ENCODE measurements at places on chromosomes 2 and 18. TPM values are rescaled to one million over a fixed set of nuclear protein-coding genes. Genes with fewer than 3 reads are reported as not detected.

DNA sequence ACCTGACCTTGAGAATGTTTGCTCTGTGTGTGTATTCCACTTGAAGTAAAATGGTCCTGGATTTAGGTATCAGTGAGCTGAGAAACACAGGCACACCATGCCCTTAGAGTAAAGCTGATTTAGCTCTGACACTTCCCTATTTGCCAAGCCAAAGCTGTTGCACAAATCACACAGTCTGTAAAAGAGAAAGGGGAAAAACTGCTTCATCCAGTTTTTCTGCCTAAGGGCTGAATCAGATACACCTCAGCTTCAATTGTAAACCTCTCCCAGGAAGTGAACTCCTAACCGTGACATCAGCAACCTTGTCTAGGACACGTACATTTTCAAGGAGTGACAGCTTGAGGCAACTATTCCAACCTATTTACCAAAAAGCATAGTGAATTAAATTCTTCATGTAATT is 150.4 kb downstream of the NR4A2 start:
- peaks cover 8% of the 10 kb centered on the region for H3K27me3 ChIP-seq
- no peak for DNase-seq
- H3K4me1 ChIP-seq = no peaks in the 10 kb centered on the region

DNA sequence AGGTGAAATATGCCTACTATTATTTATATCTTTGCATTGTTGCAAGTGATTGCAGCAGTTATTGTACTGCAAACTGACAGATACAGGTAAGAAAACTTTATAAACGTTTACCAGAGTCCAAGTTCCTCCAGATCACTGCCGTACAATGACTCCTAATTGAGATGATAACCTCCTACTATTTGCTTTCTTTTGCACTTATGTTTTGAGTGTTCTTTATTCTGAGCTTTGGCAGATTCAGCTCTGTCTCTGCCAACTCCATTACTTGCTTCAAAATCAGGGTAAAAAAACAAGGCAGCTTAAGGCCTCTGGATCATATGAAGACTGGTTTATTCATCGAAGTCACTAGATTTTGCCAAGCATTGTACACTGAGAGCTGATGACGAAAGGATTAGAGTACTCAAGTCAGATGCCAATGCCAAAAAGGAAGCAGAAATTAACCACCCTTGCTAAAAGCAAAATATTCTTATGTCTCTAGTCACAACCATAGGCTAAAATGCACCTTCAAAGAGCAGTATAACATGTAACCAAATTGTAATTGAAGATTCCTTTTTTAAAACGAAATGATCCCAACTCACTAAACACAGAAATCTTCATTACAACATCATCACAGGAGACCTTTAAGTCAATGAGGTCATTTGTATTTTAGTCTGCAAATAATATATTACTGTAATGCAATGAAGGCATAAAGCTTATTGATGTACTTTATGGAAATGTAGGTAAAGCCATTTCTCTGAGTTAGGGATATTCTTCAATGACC is 10.5 kb upstream of the IKZF2 start:
- no peak overlapping the region for H3K4me3 ChIP-seq
- DNase-seq = no peak
- no peak overlapping the region for H3K27ac ChIP-seq
- H3K36me3 ChIP-seq = no peaks in the 10 kb centered on the region
- H3K27me3 ChIP-seq = no peaks in the 10 kb centered on the region

DNA sequence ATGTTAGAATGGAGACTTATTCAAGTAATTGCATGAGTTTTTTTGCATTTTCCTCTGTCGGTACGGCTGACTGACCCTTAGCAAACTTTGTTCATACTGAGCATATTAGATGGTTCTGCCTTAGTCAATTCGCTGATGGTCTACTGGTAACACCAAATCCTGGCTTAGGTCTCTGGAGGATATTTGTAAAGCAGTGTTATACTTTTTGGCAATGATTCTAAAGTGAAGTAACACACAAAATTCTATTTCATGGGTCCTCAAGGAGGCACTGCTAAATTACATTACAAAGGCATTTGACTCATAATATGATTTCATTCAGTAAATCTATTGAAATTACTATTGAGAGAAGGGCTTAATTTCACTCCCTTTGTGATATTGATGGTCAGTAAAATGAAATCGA is 246.8 kb upstream of the RASGRP3 start:
- peaks cover 21% of the 10 kb centered on the region for H3K27me3 ChIP-seq
- H3K4me3 ChIP-seq = no peak overlapping the region
- H3K36me3 ChIP-seq = peaks cover 4% of the 10 kb centered on the region
- DNase-seq = no peak

Gene GPR35
- 48.2 TPM for total RNA-seq

GRCh38 chr2:236354973-236355595 is 90.9 kb upstream of the ASB18 start:
- no peak for DNase-seq
- H3K4me3 ChIP-seq = no peak overlapping the region
- peaks cover 10% of the 10 kb centered on the region for H3K4me1 ChIP-seq
- no peak overlapping the region for H3K27ac ChIP-seq
- peaks cover 6% of the 10 kb centered on the region for H3K27me3 ChIP-seq

GRCh38 chr2:240459401-240460252 is 24.2 kb downstream of the GPC1 start:
- no peak for DNase-seq
- H3K4me1 ChIP-seq = peaks cover 4% of the 10 kb centered on the region
- no peak overlapping the region for H3K27ac ChIP-seq
- peaks cover 5% of the 10 kb centered on the region for H3K27me3 ChIP-seq

DNA sequence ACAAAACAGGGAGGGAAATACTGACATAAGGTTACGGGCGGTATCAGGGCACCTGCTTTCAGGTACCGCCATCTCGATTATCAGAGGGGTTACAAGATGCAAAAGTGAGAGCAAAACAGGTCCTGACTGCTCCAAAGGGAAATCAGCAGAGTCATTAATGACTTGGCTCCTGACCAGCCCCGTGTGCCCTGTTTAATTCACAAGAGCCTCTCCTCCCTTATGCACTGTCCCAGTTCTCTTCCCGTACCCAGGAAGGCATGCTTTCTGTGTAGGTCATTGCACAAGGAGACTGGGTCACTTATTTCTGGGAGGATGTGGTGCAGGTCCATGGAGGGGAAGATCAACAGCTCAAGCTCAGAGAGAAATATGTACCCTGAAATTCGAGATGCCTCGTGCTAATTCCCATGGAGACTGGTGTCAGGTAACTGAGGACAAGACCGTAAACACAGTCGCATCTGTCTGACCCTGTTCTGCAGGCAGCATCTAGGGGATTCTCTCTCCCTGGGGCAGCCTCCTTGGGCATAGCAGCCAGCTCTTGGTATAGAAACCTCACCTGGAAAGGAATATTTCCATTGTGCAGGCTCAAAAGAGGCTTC is 79.9 kb downstream of the HNRNPLL start:
- H3K27me3 ChIP-seq = peaks cover 23% of the 10 kb centered on the region
- no peak for DNase-seq
- no peaks in the 10 kb centered on the region for H3K36me3 ChIP-seq
- H3K4me3 ChIP-seq = no peak overlapping the region
- H3K4me1 ChIP-seq = peaks cover 9% of the 10 kb centered on the region

DNA sequence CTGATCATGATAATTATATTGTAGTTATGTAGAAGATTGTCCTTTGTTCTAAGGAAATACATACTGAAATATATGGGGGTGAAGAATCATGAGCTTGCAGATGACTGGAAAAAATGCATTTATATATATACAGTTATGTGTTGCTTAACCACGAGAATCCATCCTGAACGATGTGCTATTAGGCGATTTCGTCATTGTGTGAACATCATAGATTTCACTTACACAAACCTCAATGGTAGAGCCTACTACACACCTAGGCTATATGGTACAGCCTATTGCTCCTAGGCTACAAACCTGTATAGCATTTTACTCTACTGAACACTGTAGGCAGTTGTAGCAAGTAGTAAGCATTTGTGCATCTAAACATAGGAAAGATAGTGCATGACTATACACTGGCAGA is 2.6 kb upstream of the ACAA2 start:
- peaks cover 73% of the 10 kb centered on the region for H3K4me1 ChIP-seq
- no peaks in the 10 kb centered on the region for H3K27me3 ChIP-seq
- peak overlapping the region; percentile 55 for H3K27ac ChIP-seq
- DNase-seq = no peak

Gene NAPG
- 36.5 TPM for total RNA-seq

GRCh38 chr2:62550461-62550860 is 44.5 kb upstream of the TMEM17 start:
- no peaks in the 10 kb centered on the region for H3K4me1 ChIP-seq
- H3K36me3 ChIP-seq = no peaks in the 10 kb centered on the region
- H3K27me3 ChIP-seq = peaks cover 23% of the 10 kb centered on the region
- H3K4me3 ChIP-seq = no peak overlapping the region

Gene CSRNP3
- total RNA-seq = not detected

- no peaks in the 10 kb centered on the region for H3K4me1 ChIP-seq
- no peak overlapping the region for H3K4me3 ChIP-seq
- no peaks in the 10 kb centered on the region for H3K27me3 ChIP-seq
- H3K27ac ChIP-seq = no peak overlapping the region
Observed at GRCh38 chr2:124318913-124319312, 293.8 kb downstream of the CNTNAP5 start.

Gene TTLL4
- 30.9 TPM for total RNA-seq

- no peak overlapping the region for H3K27ac ChIP-seq
- no peaks in the 10 kb centered on the region for H3K27me3 ChIP-seq
- peak; percentile 0 for DNase-seq
- peaks cover 18% of the 10 kb centered on the region for H3K4me1 ChIP-seq
- H3K4me3 ChIP-seq = no peak overlapping the region
- H3K36me3 ChIP-seq = no peaks in the 10 kb centered on the region
Observed at GRCh38 chr18:48825101-48825745, 125.5 kb downstream of the SMAD7 start.

DNA sequence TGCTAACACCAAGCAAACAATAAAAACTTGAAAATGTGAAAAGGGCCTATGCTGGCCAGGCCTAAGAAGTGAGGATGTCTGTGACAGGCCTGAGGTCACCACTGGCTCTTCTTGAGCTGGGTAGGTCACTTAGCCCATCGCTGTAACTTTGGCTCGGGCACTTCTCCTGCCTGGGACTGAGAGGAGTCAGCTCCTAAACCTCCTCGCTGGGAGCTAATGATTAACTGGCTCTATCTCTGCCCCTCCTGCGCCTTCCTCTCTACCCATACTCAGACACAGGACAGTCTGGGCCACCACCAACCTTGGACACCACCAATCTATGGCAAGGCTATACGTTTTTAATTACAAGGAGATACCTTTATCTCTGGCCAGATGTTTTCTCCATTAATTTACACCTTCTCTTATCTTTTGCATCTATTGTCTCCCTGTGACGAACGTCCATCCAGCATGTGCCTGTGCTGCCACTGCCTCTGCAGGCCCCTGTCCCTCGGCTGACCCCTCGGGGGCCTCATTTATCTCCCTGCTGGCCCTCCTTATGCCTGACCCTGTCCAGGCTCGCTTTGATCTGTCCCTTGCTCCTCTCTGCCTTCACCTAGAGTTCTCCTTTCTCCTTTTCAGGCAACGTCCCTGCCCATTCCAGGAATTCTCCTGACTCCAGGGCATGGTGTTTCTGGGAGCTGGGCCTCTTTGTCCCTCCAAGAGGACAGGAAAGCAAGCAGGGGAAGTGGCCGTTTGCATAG is 149.1 kb upstream of the GATA6 start:
- H3K27me3 ChIP-seq = no peaks in the 10 kb centered on the region
- no peak overlapping the region for H3K4me3 ChIP-seq
- no peak overlapping the region for H3K27ac ChIP-seq
- H3K4me1 ChIP-seq = no peaks in the 10 kb centered on the region
- no peaks in the 10 kb centered on the region for H3K36me3 ChIP-seq
- no peak for DNase-seq

- H3K4me1 ChIP-seq = peaks cover 89% of the 10 kb centered on the region
- H3K4me3 ChIP-seq = peak overlapping the region; percentile 14
- no peaks in the 10 kb centered on the region for H3K27me3 ChIP-seq
- H3K36me3 ChIP-seq = no peaks in the 10 kb centered on the region
Observed at GRCh38 chr2:84942964-84943421, 28.0 kb upstream of the KCMF1 start.

GRCh38 chr2:41475959-41476358 is 571.9 kb upstream of the PKDCC start:
- H3K27me3 ChIP-seq = no peaks in the 10 kb centered on the region
- H3K4me3 ChIP-seq = no peak overlapping the region
- no peaks in the 10 kb centered on the region for H3K4me1 ChIP-seq
- H3K36me3 ChIP-seq = no peaks in the 10 kb centered on the region
- no peak for DNase-seq

Gene FER1L5
- total RNA-seq = not detected

Gene DLX2
- total RNA-seq = 0.24 TPM

DNA sequence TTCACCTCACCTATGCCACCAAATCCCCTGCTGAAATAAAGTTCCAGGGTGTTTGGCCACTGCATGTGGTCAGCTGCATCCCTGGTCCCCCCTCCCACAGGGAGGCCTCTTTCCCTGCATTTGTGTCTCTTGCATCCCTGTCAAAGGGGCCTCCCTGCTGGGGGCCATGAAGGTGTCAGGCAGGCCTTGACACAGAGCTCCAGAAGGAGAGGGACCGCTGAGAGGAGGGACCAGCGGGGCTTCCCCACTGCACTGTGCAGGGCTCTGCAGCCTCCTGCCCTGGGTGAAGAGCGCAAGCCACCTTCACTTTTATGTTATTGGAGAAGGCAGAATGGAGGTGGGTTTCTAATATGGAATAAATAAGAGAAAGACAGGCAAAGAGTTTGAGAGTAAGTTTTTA is 230.2 kb downstream of the ANKRD30B start:
- no peaks in the 10 kb centered on the region for H3K36me3 ChIP-seq
- no peak overlapping the region for H3K27ac ChIP-seq
- H3K27me3 ChIP-seq = no peaks in the 10 kb centered on the region
- H3K4me3 ChIP-seq = no peak overlapping the region
- DNase-seq = no peak

GRCh38 chr2:205024822-205025518 is 479.7 kb downstream of the PARD3B start:
- peak overlapping the region; percentile 9 for H3K4me3 ChIP-seq
- DNase-seq = peak; percentile 53
- no peak overlapping the region for H3K27ac ChIP-seq

- H3K4me1 ChIP-seq = no peaks in the 10 kb centered on the region
- no peak for DNase-seq
- H3K27me3 ChIP-seq = peaks cover 16% of the 10 kb centered on the region
- H3K27ac ChIP-seq = no peak overlapping the region
- H3K4me3 ChIP-seq = no peak overlapping the region
Observed at GRCh38 chr2:221060376-221060775, 511.7 kb downstream of the EPHA4 start.

DNA sequence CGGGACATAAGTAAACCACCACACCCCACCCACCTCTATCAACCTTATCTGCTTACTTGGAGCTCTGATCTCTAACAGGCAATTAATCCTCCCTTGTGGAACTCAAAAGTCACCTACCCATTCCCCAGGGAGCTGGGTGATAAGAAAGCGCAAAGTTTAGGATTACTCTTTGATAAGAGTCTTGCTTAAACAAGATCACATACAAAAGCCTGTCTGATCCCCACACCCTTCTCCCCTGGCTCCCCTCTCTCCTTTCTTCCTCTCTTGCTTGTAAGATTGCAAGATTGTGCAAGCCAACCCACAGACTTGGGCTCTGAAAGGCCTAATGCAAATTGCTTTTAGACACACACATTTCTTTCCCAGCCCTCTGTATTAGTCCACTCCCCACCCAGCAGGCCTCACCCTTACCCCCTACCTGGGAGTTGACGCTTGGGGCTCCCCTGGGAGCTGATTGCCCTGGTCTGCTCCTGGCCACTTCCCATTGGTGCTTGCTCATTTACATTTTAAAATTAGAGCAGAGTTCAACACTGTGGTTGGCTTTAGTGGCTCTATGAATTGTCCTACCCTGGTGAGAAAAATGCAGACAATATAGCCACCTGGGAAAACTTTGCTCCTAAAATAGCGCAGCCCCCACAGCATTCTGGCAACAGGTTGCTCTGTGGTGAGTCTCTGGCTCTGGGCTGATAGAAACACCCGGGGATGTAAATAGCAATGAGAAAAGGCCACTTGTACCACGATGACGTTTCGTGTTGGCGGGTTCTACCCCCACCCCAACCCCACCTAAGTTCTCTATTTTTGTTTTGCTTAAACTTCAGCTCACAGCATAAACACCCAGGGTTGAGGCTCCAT is 92.8 kb upstream of the MSH2 start:
- H3K27ac ChIP-seq = no peak overlapping the region
